ENCODE measurements at places on chromosomes 2 and 18.

DNA sequence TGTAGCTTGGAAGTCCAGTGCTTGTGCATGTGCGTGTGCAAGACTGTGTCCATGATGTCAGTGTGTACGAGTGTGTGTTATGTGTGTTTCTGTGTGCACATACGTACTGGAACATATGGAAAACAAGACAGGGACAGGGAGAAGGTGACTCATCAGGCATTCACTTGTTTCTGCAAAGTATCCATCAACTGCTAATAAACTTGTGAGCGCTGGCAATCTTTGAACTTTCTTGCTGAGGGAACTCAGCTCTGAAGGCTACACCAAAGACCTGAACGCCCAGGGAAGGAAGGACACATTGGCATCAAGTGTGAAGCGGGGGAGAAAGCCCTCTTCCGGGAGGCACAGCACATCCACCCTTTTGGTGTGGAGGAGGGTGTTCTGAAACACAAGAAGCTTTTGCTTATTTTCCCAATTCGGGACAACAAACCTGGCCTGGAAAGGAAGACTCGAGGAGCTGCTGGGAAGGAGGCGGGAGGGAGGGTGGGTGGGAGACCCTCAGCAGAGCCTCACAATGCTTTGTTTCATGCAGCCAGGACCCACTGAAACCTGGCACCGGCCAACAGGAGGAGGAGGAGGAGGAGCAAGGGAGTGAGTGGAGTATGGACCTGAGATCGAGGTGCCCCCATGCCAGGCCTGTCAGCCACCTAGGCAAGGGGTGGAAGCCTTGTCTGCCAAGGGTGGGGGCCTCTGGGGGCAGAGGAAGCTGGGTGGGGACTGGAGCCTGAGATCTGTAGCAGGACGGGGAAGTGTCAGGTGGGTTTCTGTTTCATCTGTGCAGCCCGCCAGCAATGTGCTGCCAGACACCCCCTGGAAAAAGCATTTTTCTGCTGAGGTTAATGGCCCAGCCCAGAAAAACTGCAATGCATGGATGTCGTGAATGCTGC, 26.8 kb downstream of the SMAD7 start:
- DNase-seq: no peak

GRCh38 chr2:1856475-1856874, 112.2 kb upstream of the PXDN start:
- no peak for DNase-seq

DNA sequence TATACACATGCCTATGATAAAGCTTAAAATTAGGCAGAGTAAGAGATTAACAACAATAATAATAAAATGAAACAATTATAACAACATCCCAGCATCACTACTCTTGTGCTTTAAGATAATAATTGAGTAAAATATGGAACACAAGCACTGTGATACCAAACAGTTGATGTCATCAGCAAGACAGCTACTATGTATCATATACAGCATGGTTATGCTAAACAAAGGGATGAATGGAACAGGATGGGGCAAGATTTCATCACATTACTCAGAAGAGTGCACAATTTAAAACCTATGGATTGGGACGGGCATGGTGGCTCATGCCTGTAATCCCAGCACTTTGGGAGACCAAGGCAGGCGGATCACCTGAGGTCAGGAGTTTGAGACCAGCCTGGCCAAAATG, 1221.0 kb downstream of the SUCLG1 start:
- no peak for DNase-seq

- DNase-seq: no peak
Observed at GRCh38 chr18:8765783-8766463, 60.6 kb downstream of the MTCL1 start.

DNA sequence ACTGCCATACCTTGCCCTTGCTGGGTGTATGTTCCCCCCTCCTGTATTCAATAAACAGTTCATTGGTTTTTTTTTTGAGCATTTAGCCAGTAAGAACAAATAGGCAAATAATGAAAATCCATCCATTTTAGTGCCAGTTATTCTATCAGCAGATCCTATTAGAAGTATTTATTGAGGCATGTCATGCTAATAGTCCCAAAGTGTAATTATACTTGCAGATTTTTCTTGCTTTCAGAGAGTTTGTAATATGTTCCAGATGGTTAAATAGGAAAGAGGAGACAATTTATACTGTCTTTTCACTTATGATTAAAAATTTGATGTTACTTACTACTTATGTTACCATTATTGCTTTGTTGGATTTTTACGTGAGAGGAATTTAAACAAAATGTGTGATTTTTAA, 127.6 kb downstream of the NCOA1 start:
- DNase-seq: no peak

GRCh38 chr2:170740660-170741059, 25.5 kb downstream of the SP5 start:
- DNase-seq: no peak
